Neural progenitor cell (in vitro differentiated cells): ENCODE measurements at places on chromosomes 2 and 18. TPM values are rescaled to one million over a fixed set of nuclear protein-coding genes. Genes with fewer than 3 reads are reported as not detected.
A peak's percentile ranks its signal among the peaks of the same experiment; 100 is the strongest.

The OBSL1 gene
- 31.0 and 111 TPM in 2 replicates for total RNA-seq

The KCNK3 gene
- total RNA-seq, result not detected in 2 replicates

The MRO gene
- total RNA-seq, result 0.06 TPM in 1 of 2 replicates, not detected in the other

DNA sequence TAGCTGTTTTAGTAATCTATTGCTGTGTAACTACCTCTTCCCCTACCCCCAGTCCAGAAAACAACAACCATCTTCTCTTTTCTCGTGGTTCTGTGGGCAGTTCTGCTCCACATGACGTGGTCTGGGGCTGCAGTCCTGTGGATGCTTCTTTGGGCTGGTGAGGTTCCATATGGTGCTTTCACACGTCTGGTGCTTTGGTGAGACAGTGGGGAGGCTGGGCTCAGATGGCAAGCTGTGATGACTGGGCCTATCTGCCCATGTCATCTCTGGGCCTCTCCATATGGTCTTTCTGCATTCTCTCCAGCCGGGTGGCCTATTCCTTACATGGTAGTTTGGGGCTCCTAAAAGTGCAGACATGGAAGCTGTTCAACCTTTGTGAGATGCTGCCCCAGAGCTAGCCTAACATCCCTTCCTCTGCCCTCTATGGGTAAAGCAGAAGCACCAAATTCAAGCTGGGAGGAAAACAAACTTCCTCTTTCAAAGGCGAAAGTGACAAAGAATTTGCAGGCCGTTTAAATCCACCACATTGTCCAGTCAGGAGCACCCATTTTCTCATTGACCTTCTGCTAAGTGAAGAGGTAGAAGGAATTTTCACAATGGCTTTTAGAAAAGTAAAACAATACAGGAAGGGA, 68.3 kb upstream of the IL1R1 start:
- DNase-seq, result no peak

- peak; percentile 18 for DNase-seq
Observed at GRCh38 chr18:63267975-63268721, 51.4 kb downstream of the BCL2 start.

- peak; percentile 55 for DNase-seq
Observed at GRCh38 chr18:36493349-36494159, 196.0 kb downstream of the FHOD3 start.

DNA sequence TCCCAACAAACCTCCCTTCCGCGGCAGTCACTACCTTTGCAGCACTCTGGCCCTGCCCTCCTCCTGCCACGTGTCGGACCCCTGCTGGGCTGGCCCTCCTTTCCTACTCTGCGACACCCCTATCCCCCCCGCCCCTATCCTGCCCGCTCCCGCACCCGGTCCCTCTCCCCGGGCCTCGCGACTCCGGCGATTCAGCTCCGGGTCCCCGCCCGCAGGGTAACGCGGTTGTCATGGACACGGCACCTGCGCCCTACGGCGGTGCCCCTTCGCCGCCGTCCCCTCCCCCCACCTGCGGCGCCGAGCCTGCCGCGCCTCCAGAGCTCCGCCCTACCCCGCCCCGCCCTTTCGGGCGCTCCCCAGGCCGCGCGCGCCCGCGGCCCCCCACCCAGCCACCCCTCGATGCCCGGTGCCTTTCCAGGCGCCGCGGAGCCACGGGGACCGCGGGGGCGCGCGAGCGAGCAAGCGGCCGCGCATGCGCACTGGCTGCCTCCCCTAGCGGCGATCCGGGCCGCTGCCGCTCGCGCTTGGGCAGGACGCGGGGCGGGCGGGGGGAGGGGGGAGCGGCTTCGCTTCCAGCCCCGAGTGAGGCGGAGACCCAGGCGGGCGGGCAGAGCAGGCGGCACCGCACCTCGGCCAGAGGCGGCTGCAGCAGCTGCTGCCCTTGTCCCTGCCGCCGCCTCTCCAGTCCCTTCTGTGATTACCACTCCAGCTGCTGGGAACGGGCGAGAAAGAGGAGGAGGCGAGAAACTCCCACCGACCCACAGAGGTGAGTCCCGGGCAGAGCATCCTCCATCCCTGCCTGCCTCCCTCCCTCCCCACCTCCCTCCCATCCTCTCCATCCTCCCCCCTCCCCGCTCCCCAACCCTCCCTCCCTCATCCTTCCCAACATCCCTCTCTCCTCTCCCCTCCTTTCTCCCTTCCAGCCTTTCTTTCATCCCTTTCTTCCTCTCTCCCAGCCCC, at the start of gene CTNNA2:
TSS of gene CTNNA2 (plus strand) at position 610 of the 960 bp plus-strand sequence.
- DNase-seq, result peak; percentile 98

DNA sequence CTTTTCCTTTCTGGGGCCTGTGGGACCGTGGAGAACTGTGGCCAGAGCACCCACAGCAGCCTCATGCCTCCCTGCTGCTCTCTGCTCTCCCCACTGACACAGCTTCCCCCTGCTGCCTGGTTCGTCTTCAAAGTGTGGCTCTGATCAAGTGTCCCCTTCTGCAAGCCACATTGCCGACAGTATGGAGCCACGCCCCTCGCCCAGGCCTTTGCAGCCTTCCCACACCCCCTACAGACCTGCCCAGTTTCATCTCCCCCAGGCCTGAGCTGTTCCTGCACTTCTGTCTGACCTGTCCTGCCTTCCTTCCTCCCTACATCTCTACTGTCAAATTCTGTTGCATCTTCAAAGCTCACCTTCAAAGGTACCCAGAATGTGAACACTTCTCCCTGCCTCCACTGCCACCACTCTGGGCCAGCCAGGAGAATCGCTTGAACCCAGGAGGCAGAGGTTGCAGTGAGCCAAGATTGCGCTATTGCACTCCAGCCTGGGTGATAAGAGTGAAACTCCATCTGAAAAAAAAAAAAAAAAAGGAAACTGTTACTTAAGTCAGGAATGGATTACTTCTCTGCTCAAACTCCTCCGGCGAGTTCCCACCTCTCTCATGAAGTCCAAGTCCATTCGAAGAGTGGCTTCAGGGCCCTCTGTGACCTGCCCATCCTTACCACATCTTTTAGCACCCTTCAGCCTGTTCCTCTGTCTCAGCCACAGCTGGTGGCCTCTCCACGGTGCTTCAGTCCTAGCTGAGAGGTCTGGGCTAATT, 29.0 kb upstream of the CATIP start:
- no peak for DNase-seq

GRCh38 chr2:178527592-178527991, 47.3 kb downstream of the PLEKHA3 start:
- no peak for DNase-seq

GRCh38 chr2:196515051-196515450, 124.5 kb upstream of the CCDC150 start:
- no peak for DNase-seq

GRCh38 chr2:223054193-223054781, 2.3 kb downstream of the KCNE4 start:
- DNase-seq, result no peak

DNA sequence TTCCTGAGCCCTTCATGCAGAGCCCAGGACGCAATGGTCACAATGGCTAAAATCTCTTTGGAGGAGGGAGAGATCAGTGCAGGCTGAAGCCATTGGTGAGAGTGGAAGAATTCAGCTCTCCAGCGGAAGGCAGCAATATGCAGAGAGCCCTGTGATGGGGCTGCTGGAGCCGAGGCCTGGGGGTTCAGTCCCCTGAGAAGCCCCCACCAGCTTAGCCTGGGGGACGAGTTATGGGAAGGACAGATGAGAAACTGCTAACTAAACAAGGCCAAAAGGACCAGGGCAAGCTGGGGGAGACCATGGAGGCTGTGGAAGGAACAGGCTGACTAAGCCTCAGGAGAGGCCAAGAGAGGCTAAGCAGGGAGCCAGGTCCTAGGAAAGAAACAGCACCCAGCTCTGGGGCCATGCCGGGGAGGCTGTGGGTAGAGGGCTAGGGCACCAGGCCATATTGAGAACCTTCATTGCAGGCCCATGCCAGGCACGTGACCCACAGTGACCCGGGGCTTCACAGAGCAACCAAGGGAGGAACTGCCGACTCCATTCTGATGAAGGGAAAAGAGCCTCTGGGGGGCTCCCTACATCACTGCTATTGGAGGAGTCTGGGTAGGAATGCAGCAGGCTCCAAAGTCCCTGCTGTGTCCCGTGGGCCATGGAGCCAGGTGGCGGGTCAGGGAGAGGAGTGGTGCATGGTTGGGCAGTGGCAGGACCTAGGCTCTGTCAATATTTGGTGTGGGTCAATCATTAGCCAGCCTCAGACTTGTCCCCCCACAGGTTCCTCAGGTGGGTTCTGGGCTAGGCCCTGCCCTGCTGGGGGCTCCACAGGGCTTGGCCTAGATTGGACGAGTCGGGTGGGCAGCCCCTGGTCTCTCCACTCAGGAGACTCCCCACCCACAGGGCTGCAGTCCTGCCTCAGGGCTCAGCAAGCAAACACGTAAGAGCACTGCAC, 19.8 kb downstream of the PROC start:
- peak; percentile 77 for DNase-seq
